ENCODE measurements at places on chromosomes 7 and 10.

- DNase-seq, result no peak
These were observed 31.2 kb upstream of the FAM20C start for GRCh38 chr7:160958-161725.

DNA sequence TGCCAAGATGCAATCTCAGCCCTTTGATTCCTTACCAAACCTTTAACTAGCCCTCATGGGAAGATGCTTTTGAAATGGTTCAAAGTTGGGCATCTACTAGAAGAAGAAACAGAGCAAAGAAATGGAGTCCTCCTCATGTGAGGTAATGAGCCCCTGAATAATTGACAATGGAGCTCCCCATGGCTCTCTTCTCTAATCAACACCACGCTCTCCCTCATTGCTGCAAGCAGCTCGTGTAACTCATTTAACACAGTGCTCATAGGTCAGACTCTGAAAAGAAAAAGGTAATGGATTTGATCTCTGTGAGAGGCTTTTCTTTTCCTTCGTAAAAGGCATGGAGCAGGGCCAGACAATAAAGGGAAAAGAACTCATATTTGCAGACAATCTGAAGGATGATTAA, 312.8 kb downstream of the PHTF2 start:
- DNase-seq, result no peak

DNA sequence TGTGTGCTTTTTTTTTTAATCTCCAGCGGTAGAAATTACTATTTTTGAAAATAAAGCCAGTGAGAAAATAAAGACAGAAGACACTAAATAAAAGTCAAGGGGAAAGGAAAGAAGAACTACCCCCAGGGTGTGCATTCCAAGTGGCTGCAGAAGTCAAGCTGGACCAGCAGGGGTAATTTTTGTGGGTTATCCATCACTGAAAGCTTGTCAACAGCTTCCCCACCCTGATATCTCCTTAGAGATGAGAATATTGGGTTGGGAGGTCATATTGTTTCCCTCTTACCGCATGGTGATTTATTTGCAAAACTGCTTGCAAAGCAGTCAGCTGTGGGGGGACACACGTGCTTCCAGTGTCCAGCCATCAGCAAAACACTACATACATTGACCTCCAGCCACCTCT, 46.4 kb downstream of the FAM107B start:
- DNase-seq, result no peak

GRCh38 chr10:89662596-89662995, 17.6 kb upstream of the PANK1 start:
- DNase-seq, result no peak

DNA sequence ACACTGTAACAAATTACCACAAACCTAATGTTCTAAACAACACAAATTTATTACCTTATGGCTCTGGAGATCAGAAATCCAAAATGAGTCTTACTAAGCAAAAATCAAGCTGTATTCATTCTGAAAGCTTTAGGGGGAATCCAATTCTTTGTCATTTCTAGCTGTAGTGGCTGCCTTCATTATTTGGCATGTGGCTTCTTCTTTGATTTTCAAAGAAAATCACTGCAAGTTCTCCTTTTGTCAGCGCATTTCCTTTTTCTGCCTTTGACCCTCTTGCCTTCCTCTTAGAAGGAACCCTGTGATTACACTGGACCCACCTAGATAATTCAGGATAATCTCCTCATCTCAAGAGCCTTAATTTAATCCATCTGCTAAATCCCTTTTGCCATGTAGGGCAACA, 36.9 kb downstream of the ZPBP start:
- no peak for DNase-seq

Measured in nephron progenitor cell (in vitro differentiated cells).